ENCODE measurements at places on chromosomes 6 and 20.

DNA sequence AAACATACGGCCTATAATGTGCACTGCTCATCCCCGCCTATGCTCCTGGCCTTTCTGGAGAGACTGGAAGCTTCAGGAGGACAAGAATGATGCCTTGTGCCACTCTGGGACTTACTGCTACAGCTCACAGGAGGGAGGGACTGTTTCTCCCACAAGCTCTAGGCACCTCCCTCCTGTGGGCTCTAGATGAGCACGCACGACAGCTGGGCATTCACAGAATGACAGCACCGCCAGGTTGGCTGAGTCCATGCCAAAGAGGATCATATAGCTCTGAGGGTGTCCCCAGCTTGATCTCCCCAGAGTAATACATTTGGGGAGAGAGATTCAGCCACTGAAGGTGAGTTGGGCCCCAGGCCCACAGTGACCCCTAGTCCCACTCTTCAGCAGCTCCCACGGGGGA lies 10.1 kb upstream of the PGC start:
- DNase-seq, result no peak

DNA sequence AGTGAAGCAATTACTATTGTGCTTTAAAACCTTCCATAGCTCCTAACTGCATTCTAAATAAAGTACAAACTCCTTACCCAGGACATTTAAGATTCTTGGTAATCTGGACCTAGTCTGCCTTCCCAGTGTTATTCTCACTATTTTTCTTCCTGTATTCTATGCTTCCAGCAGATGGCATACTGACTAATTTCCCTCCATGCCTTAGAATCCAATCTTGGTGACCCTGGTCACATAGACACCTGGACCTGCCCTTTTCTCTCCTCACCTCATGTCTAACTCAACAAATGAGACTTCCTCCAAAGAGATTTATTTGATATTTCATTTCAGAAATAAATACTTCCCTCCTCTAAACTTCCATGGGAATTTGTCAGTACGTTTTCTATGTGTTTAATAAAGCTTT lies 25.8 kb downstream of the ROS1 start:
- DNase-seq, result no peak

DNA sequence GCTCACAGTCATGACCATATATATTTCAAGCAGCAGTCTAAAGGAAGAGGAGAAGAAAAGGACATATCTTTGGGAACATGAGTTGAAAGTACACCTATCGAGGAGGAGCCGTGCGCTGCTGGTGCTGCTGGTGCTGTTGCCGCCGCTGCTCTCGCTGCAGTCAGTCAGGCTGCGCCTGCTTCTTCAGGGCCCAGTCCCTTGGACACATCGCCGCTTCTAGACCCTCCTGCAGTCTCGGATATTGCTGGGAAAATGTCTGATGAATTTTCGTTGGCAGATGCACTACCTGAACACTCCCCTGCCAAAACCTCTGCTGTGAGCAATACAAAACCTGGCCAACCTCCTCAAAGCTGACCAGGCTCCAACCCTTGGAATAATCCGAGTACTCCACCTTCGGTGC lies 8.2 kb upstream of the ASCC3 start:
- DNase-seq, result no peak

GRCh38 chr6:132131758-132132157 lies 180.6 kb upstream of the CCN2 start:
- DNase-seq, result no peak

GRCh38 chr6:16754876-16755275 lies 6.4 kb downstream of the ATXN1 start:
- no peak for DNase-seq

- DNase-seq, result no peak
Observed at GRCh38 chr6:156351346-156351966, 425.7 kb upstream of the ARID1B start.

Measured in activated T-helper 9 cell treated with anti-CD3 and anti-CD28 coated beads, Interleukin-2, amount 50 U/mL, for 16 hours (primary cell).